ENCODE measurements at places on chromosomes 4 and X.

DNA sequence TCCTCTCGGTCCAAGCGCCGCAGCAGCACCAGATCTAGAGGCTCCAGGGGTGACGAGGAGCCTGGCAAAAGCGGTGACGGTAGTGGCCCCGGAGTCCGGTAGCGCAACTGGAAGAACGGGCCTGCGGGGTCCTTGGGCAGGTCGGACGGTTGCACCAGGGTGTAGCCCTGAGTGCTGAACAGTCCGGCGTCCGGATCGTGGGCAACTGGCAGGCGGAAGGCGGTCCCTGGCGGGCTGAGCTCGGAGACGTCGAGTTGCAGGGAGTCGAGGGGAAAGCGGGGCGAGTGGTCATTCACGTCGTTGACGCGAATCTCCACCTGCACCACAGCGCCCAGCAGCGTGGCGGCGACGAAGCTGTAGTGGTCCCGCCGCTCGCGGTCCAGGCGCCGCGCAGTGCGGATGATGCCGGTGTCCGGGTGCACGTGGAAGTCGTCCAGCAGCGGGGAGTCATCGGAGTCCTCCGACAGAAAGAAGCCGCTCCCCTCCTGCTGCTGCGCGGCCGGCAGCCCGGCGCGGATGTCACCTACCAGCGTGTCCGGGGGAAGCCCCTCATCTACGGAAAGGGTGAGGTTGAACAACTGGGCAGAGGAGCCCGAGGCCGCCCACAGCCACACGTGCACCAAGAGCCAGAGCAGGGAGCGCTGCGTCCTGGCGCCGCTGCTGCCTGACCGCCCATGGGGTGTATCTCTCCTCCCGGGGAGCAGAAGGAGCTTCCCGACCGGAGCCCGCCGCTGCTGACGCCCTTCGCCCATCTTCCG is 837 bp downstream of the DCHS2 start:
- no peak for DNase-seq

GRCh38 chr4:126766241-126766640 is 866.5 kb upstream of the INTU start:
- no peak for DNase-seq

GRCh38 chr4:101328063-101328602 is 19.2 kb downstream of the PPP3CA start:
- no peak for DNase-seq

- no peak for DNase-seq
Measured at GRCh38 chr4:122668241-122668640, 47.4 kb upstream of the IL21 start.

DNA sequence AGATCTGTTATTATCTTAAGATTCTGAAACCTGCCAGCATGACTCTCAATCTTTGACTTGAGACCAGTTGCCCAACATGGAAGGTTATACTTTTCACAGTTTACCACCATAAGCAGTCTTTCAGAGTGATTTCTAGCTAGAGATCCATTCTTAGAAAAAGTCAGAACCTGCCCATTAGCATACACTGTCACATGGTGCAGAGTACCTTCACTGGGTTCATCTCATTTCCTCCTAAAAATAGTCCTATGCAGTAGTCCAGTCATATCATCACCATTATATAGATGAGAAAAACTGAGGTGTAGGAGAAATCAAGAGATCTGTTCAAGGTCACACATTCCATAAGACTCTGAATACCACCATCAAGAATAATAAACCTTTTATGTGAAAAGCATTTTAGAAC is 153.6 kb downstream of the AR start:
- no peak for DNase-seq

DNA sequence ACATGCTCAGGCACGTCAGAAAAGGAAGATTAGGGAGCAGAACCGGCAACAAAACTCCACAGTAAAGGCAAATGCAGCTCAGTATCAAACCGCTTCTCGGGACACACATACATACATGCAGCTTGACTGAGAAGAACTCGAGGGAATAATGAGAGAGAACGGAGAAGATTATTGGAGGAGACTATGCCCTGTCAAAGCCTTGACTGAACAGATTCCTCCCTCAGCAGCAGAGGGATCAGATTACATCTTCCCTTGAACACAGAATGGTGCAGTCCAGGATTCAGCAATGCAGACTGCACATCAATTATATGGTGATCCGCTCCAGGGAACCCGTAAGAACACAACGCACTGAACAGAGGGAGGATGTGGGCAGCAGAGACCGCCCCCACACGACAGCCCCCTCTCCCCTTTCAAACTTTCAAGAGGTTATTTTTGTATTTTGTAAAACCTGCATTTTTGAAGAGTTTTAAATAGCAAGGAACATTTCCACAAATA is 183.2 kb downstream of the FBXW7 start:
- no peak for DNase-seq

GRCh38 chrX:40912166-40912565 is 173.1 kb upstream of the USP9X start:
- DNase-seq = no peak

DNA sequence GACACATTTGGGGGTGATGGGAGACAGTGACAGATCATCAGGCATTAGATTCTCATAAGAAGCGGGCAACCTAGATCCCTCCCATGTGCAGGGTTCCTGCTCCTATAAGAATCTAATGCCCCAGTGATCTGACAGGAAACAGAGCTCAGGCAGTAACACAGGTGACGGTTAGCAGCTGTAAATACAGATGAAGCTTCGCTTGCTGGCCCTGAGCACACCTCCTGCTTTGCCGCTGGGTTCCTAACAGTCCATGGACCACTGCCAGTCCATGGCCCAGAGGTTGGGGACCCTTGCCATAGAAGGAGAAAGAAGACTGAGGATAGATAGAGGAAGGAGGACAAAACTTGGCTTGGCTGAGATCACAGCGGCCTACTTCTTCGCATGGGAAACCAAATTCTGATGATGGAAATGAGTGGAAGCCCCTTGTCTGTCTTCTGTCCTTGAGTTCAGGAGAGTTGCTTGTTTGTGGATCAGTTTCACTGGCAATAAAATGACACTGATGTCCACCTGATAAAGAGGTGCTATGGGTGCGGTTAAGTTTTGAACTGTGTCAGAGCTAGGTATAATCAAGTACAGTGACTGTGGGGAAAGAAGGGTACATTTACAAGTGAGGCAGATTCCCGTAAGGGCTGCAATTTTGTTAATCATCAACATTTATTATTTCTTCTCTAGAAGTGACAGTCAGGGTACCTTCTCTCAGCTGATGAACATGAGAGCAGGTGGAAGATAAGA is 1.7 kb upstream of the TIFA start:
- DNase-seq = no peak

DNA sequence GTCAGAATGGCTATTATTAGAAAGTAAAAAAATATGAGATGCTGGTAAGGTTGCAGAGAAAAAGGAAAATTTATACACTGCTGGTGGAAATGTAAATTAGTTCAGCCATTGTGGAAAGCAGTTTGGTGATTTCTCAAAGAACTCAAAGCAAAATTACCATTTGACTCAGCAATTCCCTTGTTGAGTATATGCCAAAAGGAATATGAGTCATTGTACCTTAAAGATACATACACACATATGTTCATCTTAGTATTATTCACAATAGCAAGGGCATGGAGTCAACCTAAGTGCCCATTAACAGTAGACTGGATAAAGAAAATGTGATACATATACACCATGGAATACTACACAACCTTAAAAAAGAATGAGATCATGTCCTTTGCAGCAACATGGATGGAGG is 148.2 kb downstream of the COMMD8 start:
- DNase-seq = no peak

- no peak for DNase-seq
Measured at GRCh38 chr4:75844151-75844662, 58.0 kb downstream of the PPEF2 start.

- DNase-seq = no peak
Measured at GRCh38 chrX:41512394-41512793, 65.3 kb downstream of the NYX start.

DNA sequence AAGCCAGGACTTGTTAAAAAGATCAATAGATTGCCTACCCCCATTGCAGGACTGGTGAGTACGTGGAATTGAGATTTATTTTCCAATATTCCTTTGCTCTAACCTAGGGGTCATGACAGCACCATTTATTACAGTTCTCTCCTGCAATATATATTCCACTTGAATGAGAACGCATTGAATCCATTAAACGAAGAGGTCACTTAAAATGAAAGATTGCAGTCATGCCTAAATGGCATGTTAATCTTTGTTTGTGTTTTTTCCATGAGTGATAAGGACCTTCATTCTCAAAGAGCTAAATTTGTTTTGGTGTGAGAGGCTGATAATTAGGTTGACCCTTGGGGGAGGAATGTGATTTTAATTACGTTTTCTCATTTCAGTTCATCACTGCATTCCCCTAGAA is 13.5 kb upstream of the LIMCH1 start:
- no peak for DNase-seq

- DNase-seq = no peak
Measured at GRCh38 chr4:55518442-55518841, 28.3 kb downstream of the CLOCK start.

DNA sequence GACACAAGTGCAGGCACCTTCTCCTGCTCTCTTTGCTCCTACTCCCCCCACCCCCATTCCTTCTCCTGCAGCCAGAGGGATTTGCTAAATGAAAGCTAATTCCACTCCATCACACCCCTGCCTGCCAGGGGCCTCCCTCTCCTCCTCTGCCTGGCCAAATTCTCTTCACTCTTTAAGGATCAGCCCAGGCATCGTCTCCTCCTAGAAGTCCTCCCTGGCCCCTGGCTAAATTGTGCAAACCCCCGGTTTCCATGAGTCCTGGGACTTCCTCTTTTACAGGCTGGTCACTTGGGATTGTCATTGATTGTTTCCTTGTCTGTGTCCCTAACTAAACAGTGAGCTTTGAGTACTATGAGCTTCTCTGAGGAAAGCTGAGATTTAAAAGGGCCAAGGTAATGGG is 8.7 kb upstream of the ABLIM2 start:
- DNase-seq = no peak

GRCh38 chr4:159045321-159045720 is 57.6 kb upstream of the RAPGEF2 start:
- DNase-seq = no peak

DNA sequence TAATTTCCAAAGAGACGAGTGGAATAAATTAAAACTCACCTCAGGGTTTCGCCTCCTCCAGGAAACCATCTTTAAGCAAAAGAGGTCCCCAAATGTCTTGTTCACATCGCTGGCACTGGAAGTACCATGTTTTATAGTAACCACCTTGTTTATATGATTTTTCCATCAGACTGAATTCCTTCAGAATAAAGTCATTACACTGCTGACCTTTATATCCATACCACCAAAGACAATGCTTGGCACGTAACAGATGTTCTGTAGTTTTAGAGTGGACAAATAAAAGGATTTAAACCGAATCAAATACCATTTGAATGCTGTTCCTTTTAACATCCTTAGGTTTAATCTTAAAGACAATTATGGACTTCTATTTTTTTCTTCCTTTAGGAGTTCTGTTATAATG is 4.7 kb downstream of the NUDT6 start:
- DNase-seq = no peak

DNA sequence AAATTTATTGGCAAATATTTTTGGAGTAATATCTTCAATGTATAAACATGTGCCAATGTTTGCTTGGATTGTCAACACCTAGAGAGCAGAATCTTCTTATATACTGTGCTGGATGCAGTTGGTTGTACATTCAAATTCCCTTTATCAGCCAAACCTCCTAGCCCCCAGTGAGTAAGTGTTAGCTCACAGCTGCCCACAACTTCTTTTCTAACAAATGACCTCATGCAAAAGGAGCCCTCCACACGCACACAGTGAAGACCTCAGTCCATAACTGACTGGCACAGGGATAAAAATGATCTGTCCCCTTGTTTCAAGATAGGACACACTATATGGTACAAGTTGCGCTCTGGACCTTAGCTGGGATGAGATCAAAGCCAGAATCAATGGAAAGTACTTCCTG is 458.0 kb upstream of the NWD2 start:
- no peak for DNase-seq

- DNase-seq = no peak
Measured at GRCh38 chr4:48409203-48409602, 67.9 kb downstream of the SLAIN2 start.

GRCh38 chr4:128560754-128561495 is 248.6 kb upstream of the JADE1 start:
- DNase-seq = no peak

DNA sequence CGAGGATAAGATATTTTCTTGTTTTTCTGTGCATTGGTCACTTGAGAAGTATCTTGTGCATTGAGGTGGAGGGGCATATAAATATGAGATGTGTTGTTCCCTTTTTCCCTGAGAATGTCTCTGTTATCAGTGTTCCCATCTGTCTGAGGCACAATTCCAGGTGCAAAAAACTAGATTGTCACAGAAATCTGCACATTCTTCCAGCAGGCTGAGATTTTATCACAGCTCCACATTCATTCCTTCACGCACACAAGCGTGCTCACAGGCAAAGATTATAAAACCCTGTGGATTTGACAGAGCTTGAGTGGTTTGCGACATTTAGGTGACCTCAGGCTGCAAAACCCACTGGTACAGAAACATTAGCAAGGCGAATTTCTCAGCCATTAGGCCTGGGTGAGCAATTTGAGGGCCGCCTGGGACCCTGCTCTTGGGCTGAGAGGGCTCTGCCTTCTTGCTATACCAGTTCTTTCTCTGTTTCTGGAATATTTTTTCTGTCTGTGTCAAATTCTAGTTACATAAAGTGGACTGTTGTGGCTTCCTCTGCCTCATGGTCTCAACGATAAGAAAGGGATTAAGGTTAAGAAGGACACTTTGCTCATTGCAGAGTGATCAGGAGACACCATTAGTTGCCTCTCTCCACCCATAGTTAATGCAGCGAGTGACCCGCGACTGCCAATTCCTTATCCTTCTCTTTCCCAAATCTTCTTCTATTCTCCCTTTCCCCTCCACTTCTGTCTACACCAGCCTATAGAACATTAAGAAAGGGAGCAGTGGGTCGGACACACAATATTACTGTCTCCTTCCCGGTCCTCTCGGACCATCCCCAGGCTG is 86.7 kb upstream of the C1QTNF7 start:
- no peak for DNase-seq

Measured in stimulated activated CD4-positive, alpha-beta T cell treated with anti-CD3 and anti-CD28 coated beads, Interleukin-1b, Interleukin-23, amount 100 ng/mL, for 1 hour (primary cell).